MCF 10A (cell line): ENCODE measurements at places on chromosomes 1 and 21. TPM values are rescaled to one million over a fixed set of nuclear protein-coding genes. Genes with fewer than 3 reads are reported as not detected.

The SLC37A1 gene
- 4.9 and 7.6 TPM in 2 replicates for total RNA-seq

The TFF3 gene
- total RNA-seq: not detected in 2 replicates

DNA sequence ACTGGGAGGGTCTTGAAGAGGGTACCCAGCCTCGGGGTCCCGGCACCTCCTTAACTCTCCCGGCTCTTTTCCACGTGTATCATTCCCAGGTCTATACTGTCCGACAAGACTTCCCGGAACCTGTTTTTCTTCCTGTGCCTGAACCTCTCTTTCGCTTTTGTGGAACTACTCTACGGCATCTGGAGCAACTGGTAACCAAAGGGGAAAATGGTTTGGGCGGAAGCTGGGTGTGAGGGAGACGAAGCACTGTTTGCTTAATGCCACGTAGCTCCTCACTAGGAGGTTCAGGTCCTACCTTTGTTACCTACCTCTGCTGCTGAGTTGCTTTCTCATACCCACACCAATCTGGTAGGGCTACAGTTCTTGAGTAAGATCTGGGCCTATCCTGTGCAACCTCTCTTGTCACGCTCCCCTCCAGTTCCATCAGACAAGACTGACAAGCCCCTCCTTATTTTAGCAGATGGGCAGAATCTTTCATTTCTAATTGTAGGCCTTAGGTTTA lies 642 bp downstream of the SLC30A7 start:
- no peaks in the 10 kb centered on the region for H3K27me3 ChIP-seq
- peak overlapping the region; percentile 96 for H3K4me3 ChIP-seq
- DNase-seq: peak; percentile 69
- H3K27ac ChIP-seq: peak overlapping the region; percentile 99
- H3K4me1 ChIP-seq: peaks cover 6% of the 10 kb centered on the region
- H3K36me3 ChIP-seq: peaks cover 32% of the 10 kb centered on the region

GRCh38 chr1:88341447-88341846 lies 342.6 kb upstream of the PKN2 start:
- no peak for DNase-seq
- H3K27ac ChIP-seq: no peak overlapping the region
- H3K4me3 ChIP-seq: no peak overlapping the region
- no peaks in the 10 kb centered on the region for H3K4me1 ChIP-seq
- H3K27me3 ChIP-seq: no peaks in the 10 kb centered on the region
- no peaks in the 10 kb centered on the region for H3K36me3 ChIP-seq

- H3K27me3 ChIP-seq: no peaks in the 10 kb centered on the region
- peaks cover 17% of the 10 kb centered on the region for H3K36me3 ChIP-seq
- H3K27ac ChIP-seq: peak overlapping the region; percentile 40
- H3K4me3 ChIP-seq: no peak overlapping the region
These were observed 19.1 kb downstream of the RAB7B start for GRCh38 chr1:205983925-205984725.

DNA sequence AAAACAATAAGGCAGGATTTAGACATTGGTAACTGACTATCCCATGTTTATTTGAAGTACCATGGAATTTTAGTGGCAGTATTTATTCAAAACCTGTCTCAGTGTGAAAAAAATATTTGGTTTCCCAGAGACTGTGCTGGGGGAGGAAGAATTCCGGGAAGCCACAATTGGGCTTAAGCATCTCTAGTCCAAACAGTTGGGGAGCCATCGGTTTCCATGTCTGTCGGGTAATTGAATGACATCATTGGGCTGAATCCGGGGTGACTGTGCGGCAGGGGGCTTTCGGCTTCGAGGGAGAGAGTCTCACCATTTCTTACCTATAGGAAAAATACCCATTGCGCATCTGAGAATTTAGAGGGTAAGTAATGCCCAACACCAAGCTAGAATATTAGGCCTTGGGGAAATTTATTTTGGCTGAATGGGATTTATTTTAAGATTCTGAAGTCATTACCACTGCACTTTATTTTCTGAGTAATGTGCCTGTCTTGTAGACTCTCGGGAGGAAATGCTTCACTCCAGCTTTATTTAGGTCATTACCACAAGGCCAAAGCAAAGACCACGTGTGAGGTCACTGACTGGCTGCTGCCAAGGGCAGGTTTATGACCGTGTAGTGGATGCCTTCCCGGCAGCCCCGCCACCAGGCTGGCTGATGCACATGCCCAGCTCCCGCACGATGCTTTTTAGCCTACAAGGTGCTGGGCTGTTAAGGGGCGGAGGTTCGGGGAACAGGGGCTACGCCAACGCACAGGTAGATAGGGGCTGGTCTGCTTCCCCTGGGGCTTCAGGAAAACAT lies 23.1 kb upstream of the UMODL1 start:
- peaks cover 12% of the 10 kb centered on the region for H3K27me3 ChIP-seq
- peaks cover 8% of the 10 kb centered on the region for H3K36me3 ChIP-seq
- no peak overlapping the region for H3K27ac ChIP-seq
- no peaks in the 10 kb centered on the region for H3K4me1 ChIP-seq
